ENCODE measurements at places on chromosomes 12 and 14.
A peak's percentile ranks its signal among the peaks of the same experiment; 100 is the strongest.

GRCh38 chr14:93113678-93114067 lies 2.1 kb downstream of the ITPK1 start:
- DNase-seq = no peak

- no peak for DNase-seq
These were observed 5.1 kb upstream of the NKX2-1 start for GRCh38 chr14:36524874-36525745.

DNA sequence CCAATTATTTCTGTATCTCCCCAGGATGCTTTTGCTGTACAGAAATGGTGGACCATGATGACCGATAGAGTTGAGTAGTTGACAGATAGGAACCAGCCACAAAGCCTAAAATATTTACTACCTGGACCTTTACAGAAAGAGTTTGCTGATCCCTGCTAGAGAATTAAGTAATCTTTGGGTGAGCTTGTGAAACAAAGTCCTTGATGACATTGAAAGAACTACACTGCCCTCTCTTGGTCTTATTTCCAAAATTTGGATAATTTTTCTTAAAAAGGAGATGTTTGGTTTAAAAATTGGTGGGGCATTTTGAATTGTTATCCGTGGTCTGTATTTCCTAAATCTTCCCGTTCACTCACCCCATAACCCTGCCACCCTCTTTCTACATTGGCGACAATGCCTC lies 13.7 kb upstream of the TCTN1 start:
- DNase-seq = no peak

- no peak for DNase-seq
These were observed 2.8 kb downstream of the RAN start for GRCh38 chr12:130874696-130875095.

- DNase-seq = no peak
These were observed 216.2 kb upstream of the ABCD2 start for GRCh38 chr12:39835517-39836489.

DNA sequence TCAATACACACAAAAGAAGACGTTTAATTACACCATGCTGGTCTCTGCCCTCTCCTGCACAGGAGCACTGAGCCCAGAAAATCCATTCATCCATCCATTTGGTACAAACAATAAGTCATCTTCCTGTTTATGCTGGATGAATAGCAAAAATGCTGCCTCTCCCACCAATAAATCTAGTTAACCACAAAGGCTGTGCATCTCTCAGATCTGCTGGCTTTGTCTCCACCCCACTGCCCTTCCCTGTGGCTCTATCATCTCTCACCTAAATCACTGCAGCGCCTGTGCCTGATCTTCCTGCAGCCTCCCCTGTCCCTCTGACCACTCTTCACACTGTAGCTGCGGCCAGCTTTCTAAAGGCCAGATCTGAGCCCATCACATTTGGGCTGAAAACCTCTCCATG lies 72.9 kb upstream of the DDX11 start:
- DNase-seq = no peak

- no peak for DNase-seq
These were observed 941.9 kb downstream of the NRXN3 start for GRCh38 chr14:79111987-79112501.

DNA sequence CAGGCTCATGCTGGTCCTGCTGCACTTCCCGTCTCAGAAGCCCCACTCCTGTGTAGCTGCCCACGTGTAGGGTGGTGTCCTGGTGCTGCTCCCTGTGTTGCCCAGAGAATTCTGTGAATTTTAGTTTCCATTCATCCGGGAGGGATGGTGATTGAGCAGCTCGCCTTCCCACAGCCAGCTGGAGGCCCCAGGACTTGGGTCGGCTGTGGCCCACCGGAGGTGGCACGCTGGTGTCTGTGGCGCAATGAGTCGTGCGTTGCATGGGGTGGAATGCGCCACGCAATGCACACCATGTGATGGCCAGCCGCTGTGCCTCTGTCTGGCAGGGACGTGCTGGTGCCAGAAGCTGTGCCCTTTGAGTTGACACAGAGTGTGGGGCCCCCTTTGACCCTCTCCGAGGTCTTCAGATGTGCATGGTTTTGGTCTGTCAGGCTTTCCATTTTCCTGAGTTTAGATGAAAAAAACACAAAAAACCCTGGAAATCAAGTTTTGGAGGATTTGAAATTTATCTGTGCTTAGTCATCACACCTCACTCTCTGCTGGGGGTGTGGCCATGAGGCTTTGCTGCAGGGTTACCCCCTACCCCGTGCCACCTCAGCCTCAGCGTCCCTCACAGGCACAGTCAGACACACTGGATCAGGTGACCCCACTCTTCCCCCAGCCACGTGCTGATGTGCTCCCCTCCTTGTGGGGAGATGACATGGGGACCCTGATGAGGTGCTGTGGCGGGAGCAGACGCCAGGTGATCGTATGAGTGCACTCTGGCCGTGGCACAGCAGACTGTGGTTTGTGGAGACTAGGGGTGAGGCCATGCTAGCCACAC lies 64.6 kb downstream of the EP400 start:
- no peak for DNase-seq

DNA sequence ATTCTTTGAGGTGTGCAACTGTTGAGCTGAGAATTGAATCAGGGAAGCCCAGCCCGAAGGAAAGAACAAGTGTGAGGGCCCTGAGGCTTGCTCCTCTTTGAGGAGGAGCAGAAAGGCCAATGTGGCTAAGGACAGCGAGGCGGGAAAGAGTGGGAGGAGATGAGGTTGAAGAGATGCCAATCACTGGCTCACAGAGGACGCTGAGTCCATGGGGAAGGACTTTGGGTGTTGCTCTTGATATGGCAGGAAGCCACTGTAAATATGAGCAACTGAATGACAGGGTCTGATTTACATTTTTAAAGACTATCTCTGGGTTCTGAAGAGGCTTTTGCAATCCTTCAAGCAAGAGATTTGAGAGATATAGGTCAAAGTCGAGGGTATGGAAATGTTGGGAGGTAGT lies 3.3 kb upstream of the APPL2 start:
- DNase-seq = no peak

DNA sequence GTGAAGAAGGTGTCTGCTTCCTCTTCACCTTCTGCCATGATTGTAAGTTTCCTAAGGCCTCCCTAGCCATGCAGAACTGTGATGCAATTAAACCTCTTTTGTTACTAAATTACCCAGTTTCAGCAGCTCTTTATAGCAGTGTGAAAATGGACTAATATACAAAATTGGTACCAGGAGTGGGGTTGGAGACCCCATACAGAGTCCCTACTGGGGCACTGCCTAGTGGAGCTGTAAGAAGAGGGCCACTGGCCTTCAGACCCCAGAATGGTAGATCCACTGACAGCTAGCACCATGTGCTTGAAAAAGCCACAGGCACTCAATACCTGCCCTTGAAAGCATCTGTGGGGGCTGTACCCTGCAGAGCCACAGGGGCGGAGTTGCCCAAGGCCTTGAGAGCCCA lies 44.8 kb upstream of the CRADD start:
- no peak for DNase-seq

DNA sequence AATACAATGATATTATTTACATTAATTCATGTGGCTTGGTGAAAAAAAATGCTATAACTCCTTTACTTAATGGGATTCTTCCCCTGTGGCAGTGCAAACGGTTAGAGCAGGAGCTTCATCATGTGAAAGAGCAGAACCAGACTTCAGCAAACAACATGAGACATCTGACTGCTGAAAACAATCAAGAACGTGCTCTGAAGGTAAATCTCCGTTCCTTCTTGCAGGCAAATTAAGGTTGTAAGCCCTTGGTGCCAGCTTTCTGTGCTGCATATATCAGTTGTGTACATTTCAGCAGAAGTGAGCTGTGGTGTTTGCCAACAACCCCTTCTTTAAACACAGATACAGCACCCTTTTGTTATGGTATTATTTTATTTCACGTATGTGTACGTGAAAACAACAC lies 171.7 kb downstream of the MIPOL1 start:
- peak; percentile 58 for DNase-seq

GRCh38 chr12:132146772-132147422 lies 2.6 kb downstream of the NOC4L start:
- DNase-seq = no peak

GRCh38 chr12:19689226-19689625 lies 249.9 kb downstream of the AEBP2 start:
- no peak for DNase-seq

GRCh38 chr14:71753976-71754375 lies 178.3 kb upstream of the RGS6 start:
- DNase-seq = no peak

DNA sequence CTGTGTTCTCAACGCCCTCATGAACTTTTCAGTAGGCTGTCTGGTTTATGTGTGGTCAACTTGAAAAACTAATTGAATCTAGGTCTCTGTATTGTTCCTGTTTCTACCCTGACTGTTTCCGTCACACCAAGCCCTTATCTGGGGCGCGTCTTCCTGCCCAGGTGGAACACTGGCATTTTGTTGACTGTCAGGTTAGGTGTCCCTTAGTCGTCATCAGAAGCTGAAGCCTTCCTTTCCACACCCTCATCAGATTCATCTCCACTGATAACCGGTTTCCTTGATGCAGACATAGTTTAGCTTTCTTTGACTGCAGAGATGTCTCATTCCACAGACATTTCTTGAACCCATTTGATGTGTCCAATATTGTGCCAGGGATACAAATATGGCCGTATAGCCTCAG lies 96.5 kb downstream of the DUSP16 start:
- no peak for DNase-seq

DNA sequence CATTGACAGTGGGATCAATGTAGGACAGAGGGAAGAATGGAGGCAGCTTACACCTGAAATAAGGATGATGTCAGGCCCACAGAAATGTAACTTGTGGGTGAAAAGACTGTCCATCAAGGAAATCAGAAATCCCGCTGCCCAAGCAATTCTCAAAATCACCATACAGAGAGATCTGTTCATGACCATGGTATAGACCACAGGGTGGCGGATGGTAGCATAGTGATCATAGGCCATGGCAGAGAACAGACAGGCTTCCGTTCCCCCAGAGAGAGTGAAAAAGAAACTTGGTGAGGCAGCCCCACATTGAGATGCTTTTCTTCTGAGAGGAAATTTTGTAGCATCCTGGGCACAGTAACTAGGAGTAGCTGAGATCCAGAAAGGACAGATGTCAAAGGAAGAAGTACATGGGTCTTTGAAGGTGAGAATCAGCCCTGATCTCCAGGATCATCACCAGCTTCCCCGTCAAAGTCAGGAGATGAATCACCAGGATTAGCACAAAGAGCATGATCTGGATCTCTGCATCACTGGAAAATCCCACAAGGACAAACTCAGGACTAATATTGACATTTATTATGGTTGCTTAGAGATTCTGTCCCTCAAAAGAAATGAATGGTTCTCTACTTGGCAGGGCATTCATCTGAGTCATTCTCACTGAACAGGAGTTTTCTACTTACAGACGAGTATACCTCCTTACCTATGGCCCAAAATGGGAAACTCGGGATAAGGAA lies 5.5 kb upstream of the ZNF641 start:
- DNase-seq = no peak

GRCh38 chr14:104103446-104104075 lies 18.1 kb downstream of the ASPG start:
- DNase-seq = no peak

DNA sequence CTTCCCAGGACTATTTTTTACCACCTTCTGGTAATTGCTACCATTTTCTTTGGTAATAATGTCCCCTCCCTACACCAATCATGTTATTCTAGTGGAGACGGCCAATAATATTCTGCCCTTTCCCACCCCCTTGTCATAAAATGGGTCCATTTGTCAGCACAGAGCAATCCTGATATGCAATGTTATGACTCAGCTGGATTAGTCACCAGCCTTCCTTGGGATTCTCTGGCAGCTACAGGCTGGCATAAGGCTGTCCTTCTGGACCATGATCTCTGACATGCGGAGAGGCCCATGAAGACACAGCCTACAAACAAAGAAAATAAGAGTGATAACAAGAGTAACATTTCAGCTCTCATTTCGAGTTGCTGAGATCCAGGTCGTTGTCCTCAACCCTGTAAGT lies 222.0 kb upstream of the CPNE8 start:
- no peak for DNase-seq

GRCh38 chr14:80978403-80978802 lies 23.0 kb downstream of the TSHR start:
- no peak for DNase-seq

- DNase-seq = peak; percentile 56
These were observed 84.7 kb downstream of the TSPAN9 start for GRCh38 chr12:3161861-3162260.

DNA sequence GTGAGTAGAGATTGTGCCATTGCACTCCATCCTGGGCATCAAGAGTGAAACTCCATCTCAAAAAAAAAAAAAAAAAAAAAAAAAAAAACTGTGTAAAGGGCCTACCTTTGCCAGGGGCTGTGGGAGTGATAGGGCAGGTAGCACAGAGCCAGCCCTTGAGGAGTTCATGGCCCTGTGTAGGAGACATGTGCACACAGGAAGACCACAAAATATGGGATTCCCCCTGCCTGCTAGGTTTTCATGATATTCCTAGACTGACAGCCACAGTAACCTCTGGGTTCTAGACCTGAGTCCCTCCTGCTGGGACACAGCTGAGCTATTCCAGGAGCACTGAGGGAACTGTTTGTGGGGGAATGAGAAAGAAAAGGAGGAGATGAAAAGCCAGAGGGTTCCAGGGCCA lies 8.3 kb upstream of the SPTSSA start:
- no peak for DNase-seq

DNA sequence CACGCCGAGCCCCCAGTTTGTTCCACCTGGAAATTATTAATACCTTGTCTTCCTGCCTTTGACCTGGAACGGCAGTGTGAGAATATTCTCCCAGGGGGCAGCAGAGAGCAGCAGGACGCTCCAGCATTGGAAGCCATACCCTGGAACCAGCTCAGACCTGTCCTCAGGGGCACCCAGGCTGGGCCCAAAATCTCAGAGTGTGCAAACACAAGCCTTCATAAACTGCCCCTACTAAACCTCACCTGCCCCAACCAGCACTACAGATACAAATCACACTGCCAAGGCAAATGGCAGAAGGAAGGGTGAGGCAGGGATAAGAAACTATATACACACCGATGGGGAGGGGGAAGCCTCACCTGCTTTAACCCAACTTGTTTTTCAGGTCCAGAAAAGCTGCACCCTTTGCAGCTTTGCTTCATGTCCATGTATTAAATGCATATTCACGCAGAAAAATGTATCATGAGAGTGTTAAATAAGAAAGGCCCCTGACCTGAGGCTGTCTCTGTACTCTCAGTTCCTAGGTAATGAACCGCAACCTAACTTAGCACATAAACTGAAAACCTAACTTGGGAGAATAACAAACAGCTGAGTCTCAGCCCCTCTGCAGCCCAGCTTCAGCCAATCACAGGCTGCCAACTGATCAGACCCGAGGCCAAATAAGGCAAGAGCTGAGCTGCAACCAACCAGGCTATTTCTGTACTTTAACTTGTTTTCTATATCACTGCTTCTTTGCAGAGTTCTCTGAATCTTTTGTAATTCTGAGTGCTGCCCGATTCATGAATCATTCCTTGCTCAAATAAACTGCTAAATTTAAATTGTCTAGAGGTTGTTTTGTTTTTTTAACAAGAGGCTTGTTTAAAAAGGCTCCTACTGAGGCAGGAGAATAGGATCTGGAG lies 130.1 kb downstream of the SPTSSA start:
- DNase-seq = peak; percentile 43

- no peak for DNase-seq
These were observed 5.7 kb upstream of the TNS2 start for GRCh38 chr12:53044052-53044581.
